ENCODE measurements at places on chromosomes 13 and 19.

DNA sequence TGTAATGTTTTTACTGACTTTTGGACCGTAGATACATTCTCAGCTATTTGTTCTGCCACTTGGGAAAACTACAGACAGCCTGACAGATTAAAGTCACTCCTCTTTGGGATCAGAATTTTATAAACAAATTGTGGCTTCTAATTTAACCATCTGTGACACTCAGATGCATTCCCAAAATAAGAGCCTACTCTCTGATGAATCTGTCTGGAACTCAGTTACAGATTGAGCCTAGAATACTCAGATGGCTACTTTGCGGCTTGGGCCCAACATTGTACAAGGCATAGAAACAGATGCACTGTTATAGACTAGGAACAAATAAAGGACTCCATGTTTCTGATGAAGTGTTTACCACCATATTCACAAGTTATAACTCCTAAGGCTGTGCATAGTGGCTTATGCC is 291.0 kb upstream of the SLITRK6 start:
- DNase-seq: no peak

GRCh38 chr19:16435999-16436650 is 35.6 kb downstream of the EPS15L1 start:
- DNase-seq: no peak

DNA sequence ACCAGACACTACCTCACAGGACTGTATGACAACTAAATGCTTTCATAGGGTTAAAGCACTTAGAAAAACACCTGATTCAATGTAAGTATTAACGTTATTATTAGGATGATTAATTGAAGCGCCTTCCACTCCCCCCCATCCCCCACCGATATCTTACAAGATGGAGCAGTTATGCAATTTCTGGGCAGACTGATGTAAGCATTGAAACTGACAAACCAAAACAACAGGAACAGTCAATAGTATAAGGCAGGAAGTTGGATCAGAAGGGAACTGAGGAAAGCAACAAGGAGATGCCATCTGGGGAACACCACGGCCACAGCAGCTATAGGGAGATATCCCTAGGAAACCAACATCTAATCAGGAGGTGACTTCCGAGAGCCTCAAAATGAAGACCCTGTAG is 3.8 kb downstream of the LCP1 start:
- DNase-seq: no peak

GRCh38 chr13:42354241-42355091 is 82.5 kb downstream of the AKAP11 start:
- peak; percentile 49 for DNase-seq

DNA sequence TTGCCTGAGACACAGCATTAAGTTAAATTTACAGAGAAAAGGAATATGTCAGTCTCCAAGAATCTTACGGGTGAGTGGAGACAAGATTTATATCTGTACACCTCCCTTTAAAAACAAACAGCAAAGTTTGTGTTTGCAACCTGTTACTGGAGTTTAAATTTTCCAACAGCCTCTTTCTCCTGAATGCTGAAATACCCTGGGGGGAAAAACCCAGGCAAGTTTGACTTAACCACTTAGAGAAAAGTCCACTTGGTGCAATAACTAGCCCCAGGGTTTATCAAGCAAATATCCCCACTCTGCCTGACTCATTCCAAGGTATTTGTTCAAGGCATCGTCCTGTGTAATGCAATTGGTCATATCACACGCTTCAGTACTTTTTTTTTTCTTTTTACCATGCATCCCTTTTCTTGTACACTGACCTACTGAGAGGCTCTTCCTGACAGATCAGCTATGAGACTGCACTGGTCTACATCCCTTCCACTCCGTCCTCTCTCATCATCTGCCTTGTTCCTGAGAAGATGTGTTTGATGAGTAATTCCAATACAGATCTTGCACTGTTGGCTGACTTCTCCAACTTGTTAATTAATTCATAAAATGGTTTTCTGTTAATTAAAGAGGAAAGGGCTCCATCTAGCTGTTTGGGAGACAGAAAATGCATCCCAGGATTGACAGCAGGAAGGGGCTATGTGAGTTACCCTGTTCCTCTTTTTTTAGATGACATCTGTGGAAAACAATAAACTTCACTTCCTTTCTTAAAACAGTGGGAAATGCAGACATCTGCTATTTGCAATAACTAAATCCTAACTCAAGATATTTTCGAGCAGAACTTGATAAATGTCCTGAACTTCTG is 212.5 kb upstream of the IRS2 start:
- DNase-seq: peak; percentile 78

- DNase-seq: no peak
These were observed at the start of gene TSEN34 for GRCh38 chr19:54191011-54191810. Gene TSEN34 (plus strand): TSS chr19:54191308. CDS start chr19:54191365, 57 bp downstream.

DNA sequence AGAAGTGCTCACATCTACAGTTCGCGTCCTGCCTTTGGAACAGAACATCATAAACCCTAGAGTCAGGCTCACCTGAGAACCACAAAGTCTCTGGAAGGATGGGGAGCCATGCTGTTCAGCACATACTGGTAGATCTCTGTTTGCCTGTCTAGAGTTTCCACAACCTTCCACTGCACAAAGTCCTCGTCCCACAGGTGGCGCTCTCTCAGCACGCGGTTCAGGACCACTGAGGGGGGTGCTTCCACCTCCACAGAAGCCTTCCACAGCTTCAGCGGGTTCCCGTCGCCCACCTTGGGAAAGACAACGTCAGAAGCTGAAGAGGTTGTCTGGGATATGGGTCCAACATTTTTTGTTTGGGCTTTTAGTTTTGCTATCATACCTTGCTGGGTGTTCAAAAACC is 93.6 kb downstream of the KL start:
- no peak for DNase-seq

DNA sequence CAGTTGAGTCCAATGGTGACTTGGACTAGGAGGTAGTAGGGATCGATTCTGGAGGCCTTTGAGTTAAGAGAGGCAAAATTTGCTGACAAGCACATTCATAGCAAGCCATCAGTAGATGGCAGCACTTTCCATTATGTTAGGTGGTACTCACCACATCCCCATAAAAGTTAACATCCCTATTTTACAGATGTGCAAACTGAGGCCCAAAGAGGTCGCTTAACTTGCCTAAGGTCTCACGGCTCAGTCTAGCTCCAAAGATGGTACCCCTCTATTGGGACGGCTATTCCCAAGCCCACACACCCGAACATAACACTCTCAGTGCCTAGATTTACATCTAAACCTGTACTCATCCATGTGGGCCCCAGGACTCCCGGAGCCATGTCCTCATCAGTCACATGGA is 21.5 kb upstream of the FOSB start:
- peak; percentile 45 for DNase-seq

GRCh38 chr19:1956868-1957492 is 16.0 kb downstream of the CSNK1G2 start:
- DNase-seq: no peak

- no peak for DNase-seq
These were observed 669.6 kb downstream of the DIAPH3 start for GRCh38 chr13:59494151-59494550.

DNA sequence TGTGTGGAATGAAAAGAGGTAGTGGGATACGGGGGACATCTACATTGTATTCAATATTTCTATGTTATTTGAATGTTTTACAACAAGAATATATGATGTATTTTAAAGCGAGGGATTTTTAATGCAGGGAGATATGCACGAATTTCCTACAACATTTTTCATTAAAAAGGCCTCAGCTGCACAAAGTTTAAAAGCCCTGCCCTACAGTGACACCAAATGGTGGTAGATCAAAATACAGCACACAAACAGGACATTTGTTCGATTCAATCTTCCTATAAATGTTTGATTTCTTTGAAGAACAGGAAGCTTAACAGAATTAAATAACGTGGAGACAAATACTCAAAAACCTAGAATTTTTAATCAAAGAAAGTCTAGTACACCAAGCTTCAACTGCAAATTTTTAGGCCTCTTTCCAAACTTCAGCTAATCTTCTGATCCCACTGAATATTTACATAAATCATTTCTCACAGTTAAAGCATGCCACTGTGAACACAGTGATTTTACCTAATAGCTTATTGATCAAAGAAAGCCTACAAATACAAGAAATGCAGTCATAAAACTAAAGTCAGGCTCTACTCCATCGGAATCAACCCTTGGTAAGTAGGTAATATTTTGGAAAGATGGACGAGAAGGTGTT is 257.2 kb downstream of the DIAPH3 start:
- peak; percentile 43 for DNase-seq

DNA sequence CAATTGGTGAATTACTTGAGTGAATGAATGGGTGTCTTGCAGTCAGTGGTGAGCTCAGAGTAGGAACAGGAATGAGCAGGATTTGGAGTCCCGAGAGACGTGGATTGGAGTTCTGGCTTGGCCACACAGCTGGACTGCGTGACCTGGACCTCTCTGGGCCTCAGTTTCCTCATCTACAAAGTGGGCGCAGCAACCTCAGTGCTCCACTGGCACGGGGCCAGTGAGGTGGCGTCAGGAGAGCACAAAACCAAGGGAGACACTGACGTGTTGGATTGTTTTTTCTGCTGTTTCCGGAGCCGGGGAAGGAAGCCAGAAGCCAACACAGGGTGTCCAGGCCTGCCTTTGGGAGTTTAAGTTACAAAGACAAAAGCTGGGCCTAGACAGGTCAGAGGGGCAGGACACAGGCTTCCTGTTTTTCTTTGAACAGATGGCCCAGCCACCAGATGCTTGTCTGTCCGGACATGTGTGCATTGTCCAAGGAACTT is 6.5 kb upstream of the DOCK6 start:
- DNase-seq: peak; percentile 26

DNA sequence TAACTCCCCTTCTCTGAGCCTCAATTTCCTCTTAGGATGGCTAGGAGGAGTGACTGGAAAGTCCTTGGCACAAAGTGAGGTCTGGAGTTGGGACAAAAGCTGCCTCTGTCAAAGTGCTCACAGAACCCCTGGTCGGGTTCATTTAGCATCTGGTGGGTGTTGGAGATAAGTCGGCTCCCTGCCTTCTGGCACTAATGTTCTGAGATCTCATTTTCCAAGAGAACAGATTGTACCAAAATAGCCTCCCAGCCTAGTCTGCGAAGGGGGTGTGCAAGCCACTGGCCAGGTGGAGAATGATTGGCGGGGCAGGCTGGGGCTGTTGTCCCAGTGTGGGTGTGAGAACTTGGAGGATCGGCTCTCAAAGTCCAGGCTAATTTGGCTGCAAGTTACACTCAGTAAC is 20.7 kb upstream of the NWD1 start:
- DNase-seq: no peak

- DNase-seq: no peak
These were observed 14.9 kb upstream of the GPR18 start for GRCh38 chr13:99273128-99273527.

DNA sequence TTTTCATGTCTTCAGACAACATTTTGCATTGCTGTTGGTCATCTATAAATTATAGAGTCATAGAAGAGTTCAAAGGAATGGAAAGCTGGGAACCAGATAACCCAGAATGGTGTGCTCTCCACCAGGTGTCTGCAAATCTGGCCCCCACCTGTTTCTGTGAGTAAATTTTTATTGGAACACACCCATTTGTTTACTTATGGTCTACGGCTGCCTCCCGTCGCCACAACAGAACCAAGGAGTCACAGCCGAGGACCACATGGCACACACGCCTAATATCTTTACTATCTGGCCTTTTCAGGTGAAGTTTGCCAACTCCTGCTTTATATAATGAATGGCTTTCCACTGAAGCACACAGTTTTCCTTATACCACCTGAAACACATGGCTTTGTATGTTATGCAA is 58.2 kb downstream of the EFNB2 start:
- no peak for DNase-seq

DNA sequence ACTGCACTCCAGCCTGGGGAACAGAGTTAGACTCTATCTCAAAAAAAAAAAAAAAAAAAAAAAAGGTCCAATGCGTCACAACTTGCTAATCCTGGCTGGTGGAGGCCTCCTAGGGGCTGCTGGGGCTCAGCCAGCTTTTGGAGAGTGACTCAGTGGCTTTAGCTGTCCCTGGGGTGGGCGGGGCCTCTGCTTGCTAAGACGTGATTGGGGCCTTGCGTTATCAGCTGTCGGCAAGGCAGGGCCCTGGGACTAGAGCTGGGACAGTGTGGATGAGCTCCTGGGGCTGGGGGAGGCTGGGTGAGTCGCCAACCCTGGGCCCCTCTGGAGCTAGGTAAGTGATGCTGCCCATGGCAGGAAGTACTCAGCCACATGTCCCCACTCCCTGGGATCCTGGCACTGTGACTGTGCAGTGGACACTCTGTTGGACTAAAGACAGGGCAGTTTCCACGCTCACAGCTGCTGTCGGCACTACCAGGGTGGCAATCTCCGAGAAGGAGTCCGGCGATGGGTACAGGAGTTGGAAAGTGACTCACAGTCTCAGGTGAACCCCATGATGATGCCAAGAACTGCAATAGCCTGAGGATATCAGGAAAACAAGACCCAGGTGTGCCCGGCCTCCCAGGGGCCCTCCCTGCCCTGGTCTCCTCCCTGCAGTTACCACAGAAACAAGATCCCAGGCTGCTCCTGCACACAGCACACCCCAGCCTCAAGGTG is 32.2 kb downstream of the F2RL3 start:
- peak; percentile 83 for DNase-seq

DNA sequence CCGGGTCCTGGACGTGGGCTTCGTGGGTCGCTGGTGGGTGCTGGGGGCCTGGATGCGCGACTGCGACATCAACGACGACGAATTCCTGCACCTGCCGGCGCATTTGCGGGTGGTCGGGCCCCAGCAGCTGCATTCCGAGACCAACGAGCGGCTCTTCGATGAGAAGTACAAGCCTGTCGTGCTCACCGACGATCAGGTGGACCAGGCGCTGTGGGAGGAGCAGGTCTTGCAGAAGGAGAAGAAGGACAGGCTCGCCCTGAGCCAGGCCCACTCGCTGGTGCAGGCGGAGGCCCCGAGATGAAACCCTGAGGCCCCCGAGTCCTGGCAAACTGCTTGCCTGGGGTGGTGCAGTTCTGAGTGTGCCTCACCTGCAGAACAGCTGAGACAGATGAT is 787 bp downstream of the TIMM29 start:
- no peak for DNase-seq

- DNase-seq: peak; percentile 20
These were observed 428.1 kb upstream of the DACH1 start for GRCh38 chr13:72295153-72295552.

- no peak for DNase-seq
These were observed 309 bp downstream of the LMTK3 start for GRCh38 chr19:48511321-48511731.

GRCh38 chr19:45578861-45579260 is 5.7 kb downstream of the OPA3 start:
- DNase-seq: no peak
